ENCODE measurements at places on chromosomes 5 and 9.

DNA sequence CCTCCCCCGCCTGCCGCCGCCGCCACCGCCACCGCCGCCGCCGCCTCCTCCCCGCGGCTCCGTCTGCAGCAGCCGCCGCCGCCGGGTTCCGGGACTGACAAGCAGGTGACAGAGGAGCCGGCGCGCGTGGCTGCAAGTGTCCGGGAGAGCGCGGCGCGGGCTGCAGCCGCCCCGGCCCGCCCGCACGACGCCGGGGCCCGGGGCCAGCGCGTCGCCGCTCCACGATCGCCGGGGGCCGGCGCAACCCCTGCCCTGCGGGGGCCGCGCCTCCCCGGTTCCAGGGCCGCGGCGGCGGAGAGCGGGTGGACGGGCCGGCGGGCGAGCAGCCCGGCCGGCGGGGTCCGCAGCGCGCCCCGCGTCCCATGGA lies 343 bp downstream of the LMX1B start:
- DNase-seq: no peak

- no peak for DNase-seq
Observed at GRCh38 chr9:126031116-126031515, 283.9 kb downstream of the PBX3 start.

- DNase-seq: no peak
Observed at GRCh38 chr5:104305602-104306001, 743.0 kb upstream of the NUDT12 start.

GRCh38 chr9:12812710-12813109 lies 37.9 kb downstream of the LURAP1L start:
- no peak for DNase-seq

GRCh38 chr5:91190314-91190690 lies 192.8 kb downstream of the ARRDC3 start:
- DNase-seq: no peak

- DNase-seq: no peak
Observed at GRCh38 chr9:83656032-83656680, 33.2 kb downstream of the IDNK start.

GRCh38 chr5:132480546-132480892 lies 10.1 kb downstream of the IRF1 start:
- no peak for DNase-seq

- no peak for DNase-seq
Observed at GRCh38 chr5:139699351-139699750, 51.2 kb downstream of the CXXC5 start.

DNA sequence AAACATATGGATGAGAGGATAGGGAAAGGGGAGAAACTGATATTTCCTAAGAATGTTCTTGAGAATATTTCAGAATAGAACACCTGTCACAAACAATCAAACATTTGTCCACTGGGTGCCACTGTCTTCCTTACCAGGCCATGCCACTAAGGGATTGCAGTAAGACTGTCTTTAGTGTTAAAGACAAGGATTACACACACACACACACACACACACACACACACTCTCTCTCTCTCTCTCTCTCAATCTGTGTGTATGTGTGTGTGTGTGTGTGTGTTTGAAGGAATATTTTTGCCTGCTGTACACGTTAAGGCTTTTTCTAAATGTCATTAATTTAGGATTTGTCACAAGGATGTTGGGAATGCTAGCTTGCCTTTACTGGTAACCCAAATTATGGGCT lies 54.4 kb downstream of the CCDC192 start:
- no peak for DNase-seq

DNA sequence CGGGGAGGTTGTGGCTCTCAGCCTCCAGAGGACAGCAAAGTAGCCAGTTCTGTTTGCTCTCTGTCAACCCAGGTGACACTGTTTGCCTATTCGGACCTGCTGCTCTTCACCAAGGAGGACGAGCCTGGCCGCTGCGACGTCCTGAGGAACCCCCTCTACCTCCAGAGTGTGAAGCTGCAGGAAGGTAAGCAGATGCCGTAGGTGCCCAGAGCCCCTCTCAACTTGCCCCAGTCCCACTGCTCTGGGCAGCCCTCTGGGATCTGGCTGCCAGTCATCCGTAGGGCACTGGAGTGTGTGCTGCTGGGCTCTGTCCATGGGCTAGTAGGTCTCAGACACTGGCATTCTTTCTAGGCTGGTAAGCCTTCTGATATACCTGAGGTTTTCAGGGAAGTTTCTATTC lies 59.3 kb downstream of the RGS3 start:
- DNase-seq: no peak

- DNase-seq: no peak
Observed at GRCh38 chr5:35041261-35041660, 6.5 kb downstream of the AGXT2 start.

DNA sequence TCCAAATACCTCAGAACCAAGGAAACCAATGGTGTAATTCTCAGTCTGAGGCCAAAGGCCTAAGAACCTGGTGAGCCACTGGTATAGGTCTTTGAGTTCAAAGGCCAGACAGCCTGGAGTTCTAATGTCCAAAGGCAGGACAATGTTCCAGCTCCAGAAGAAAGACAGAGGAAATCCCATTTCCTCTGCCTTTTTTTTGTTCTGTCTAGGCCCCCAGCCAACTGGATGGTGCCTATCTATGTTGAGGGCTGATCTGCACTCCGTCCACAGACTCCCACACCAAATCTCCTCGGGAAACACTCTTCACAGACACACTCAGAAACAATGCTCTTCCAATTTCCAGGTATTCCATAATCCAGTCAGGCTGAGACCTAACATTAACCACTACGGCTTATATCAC lies 30.1 kb downstream of the FNIP1 start:
- no peak for DNase-seq

DNA sequence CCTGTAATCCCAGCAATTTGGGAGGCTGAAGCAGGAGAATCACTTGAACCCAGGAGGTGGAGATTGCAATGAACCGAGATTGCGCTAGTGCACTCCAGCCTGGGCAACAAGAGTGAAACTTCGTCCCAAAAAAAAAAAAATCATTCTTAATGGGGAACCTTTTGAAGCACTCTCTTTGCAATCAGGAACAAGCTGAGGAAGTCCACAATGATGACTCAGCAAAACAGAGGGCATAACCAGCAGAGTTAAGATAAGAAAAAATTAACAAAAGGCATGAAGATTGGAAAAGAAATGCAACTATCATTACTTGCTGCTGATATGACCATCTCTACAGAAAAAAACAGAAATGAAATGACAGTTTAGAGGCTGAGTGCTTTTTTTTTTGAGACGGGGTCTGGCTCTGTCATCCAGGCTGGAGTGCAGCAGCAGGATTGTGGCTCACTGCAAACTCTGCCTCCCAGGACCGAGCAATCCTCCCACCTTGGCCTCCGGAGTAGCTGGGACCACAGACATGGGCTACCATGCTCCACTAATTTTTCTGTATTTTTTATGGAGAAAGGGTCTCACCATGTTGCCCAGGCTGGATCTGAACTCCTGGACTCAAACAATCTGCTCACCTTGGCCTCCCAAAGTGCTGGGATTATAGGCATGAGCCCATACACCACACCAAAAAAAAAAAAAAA lies 88.0 kb downstream of the FNBP1 start:
- no peak for DNase-seq

Data from activated CD8-positive, alpha-beta memory T cell treated with anti-CD3 and anti-CD28 coated beads for 1 hour (primary cell).